NCI-H2029 treated with DMSO at 0.1 percent for 48 hours (cell line): ENCODE measurements at places on chromosomes 2 and 18.

GRCh38 chr2:17959356-17959755 lies 80.9 kb downstream of the KCNS3 start:
- no peak for DNase-seq

DNA sequence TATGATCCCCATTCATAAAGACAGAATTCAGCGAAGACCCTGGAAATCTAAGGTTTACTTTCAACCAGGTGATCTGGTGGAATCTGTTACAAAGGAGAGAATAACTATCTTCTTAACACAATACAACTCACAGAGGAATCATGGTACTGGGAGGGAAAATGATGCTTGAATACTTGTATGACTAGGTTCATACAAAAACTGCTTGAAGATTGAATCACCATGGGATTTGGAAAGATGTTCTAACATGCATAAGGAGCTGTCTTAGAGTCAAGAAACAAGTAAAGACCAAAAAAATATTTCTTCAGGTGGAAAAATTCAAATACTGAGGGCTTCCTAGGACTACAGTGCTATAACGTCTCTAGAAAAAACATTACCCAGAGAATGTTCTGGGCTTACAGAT lies 32.2 kb downstream of the COL5A2 start:
- no peak for DNase-seq

GRCh38 chr2:85131116-85131515 lies 2.1 kb upstream of the TCF7L1 start:
- DNase-seq, result no peak

GRCh38 chr2:150267651-150268415 lies 219.6 kb downstream of the RND3 start:
- DNase-seq, result no peak
